Central memory CD8-positive, alpha-beta T cell (primary cell): ENCODE measurements at places on chromosomes 3 and 15.

DNA sequence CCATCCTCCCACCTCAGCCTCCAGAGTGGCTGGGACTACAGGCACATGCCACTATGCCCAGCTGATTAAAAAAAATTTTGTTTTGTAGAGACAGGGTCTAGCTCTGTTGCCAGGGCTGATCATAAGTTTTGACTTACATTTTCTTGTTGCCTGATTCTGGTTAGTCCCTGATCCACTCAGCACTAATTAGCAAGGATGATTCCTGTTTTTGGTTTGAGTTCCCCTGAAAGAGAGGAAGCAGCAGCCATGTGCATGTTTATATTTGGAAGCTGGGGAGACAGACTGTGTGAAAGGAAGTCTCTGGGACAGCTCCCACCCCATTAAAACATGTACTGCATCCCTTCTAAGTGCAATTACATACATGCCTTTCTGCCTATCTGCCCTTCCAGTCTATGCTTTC, 3.6 kb upstream of the NCK1 start:
- no peak for DNase-seq

GRCh38 chr3:105868431-105868741, 426 bp downstream of the CBLB start:
- DNase-seq = no peak

GRCh38 chr15:61410662-61411061, 181.6 kb upstream of the RORA start:
- no peak for DNase-seq

GRCh38 chr3:25257026-25257425, 171.0 kb upstream of the RARB start:
- no peak for DNase-seq

DNA sequence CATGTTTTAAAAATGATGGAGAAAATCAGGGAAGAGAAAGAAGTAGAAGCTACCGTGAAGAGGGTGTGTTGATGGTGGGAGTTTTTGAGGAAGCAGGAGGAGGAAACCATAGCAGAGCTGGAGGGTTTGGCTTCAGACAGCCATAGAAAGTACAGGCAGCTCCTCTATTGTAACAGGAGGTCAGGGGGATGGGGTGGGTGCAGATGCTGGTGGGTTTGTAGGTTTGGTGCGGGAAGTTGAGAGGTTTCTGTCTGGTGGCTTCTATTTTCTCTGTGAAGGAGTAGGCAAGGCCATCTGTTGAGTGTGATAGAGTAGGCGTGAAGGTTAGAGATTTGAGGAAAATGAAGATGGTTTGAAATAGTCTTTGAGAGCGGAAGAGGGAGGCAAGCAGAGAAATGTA, 97.7 kb upstream of the TBC1D5 start:
- no peak for DNase-seq

- DNase-seq = no peak
Observed at GRCh38 chr3:20776286-20776685, 590.3 kb upstream of the SGO1 start.

- DNase-seq = no peak
Observed at GRCh38 chr3:19093084-19093483, 55.2 kb upstream of the KCNH8 start.
